AG10803 (cell line): ENCODE measurements at places on chromosomes 2 and 18.

DNA sequence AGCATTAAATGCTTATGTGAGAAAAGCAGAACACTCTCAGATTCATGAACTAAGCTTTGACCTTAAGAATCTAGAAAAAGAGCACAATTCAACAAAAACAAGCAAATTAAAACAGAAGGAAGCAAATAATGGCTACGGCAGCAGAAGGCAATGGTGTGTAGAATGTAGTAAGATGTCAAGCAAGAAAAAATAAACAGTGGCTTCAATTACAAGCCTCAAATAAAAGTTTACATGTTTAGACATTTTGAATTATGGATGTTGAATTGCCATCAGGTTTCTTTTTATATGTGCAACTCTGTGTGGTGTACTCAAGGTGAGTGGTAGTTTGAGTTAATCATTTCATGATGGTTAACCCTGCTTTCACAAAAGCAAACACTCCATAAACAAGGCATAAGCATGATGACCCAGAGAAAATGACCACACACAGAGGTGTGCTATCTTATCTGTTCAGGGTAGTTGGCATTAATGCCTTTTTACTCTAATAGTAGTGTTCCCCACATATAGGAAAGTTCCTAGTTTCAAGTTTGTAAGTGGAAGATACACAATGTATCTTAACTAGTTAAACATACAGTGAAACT is 207.1 kb downstream of the FIGN start:
- no peak for DNase-seq

GRCh38 chr2:113164215-113164929 is 9.4 kb upstream of the PSD4 start:
- no peak for DNase-seq

- DNase-seq, result no peak
Observed at GRCh38 chr2:223589901-223590300, 12.3 kb downstream of the SCG2 start.

DNA sequence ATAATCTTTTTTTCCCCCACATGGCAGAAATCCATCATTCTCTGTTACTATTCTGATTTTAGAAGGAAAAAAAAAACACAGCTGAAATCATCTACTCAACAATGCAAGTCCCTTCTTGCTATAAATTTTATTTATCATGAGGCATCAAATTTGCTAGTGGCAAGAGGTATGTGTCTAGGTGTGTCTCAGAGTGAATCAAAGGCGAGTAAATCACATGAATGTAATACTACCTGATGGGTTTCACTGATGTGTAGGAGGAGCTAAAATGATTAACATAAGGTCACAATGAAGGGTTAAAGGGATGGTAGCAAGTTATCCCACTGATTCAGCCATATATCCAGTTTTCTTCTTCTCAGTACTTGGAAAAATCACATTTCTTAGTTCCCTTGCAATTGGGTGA is 24.5 kb upstream of the PELI1 start:
- no peak for DNase-seq

DNA sequence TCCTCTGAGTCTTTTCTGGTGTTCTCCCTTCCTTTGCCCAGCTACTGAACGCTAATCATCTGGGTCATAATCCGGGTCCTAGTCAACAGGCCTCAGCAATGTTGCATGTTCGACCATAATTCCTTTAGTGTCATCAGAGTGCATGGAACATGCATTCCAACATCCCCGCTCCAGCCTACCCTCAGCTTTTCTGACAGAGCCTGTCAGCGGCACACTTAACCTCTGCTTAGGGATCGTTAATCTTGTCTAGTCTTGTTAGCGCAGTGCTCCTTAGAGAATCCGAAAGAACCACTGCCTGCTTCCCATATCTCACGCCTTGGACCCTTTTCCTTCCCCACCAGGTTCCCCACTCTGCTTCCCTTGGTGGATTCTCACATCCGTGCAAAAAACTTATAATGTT is 767.9 kb upstream of the ID2 start:
- no peak for DNase-seq

DNA sequence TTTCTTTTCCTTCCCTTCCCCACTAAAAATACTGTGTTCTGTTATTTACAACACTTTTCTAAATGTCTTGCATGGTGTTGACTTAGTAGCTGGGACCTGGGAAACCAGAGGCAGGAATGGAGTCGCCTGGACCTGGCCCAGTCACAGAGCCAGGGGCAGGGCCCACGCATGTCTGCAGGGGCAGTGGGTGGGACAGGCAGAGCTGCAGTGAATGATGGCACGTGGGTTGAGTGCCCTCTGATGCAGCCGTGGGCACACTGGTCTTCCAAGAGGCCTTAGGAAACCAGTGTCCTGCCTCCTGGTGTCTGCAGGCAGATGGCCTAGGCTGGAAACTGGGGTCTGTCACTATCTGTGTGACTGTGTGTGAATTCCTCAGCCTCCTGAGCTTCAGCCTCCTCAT is 46.8 kb downstream of the ARHGEF4 start:
- no peak for DNase-seq

- no peak for DNase-seq
Observed at GRCh38 chr2:204312105-204312504, 233.2 kb upstream of the PARD3B start.

- no peak for DNase-seq
Observed at GRCh38 chr2:25381502-25381901, 39.8 kb upstream of the DNMT3A start.

DNA sequence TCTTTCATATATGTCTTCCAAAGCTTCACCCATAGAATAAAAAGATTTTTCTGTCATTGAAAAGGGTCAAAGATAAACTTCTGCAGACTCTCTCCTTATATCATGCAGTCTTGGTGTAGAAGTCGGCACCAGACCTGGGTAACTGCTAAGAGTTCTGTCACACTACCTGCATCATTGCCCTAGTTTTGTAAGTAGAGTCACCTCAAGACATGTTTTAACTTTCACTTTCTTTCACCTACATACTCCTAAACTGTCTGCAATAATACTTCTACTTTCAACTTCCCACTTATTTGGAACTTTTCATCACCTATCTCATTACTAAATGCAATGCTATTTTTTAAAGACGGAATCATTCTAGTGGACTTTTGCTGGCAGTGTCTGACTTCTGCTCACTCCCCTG is 475.6 kb upstream of the VRK2 start:
- no peak for DNase-seq

- DNase-seq, result no peak
Observed at GRCh38 chr2:241011296-241011600, 12.8 kb downstream of the SNED1 start.

- no peak for DNase-seq
Observed at GRCh38 chr18:26840965-26841364, 24.5 kb downstream of the AQP4 start.

GRCh38 chr18:11996907-11997306 is 15.6 kb downstream of the IMPA2 start:
- no peak for DNase-seq

GRCh38 chr18:78972385-78972918 is 7.2 kb upstream of the SALL3 start:
- DNase-seq, result no peak

DNA sequence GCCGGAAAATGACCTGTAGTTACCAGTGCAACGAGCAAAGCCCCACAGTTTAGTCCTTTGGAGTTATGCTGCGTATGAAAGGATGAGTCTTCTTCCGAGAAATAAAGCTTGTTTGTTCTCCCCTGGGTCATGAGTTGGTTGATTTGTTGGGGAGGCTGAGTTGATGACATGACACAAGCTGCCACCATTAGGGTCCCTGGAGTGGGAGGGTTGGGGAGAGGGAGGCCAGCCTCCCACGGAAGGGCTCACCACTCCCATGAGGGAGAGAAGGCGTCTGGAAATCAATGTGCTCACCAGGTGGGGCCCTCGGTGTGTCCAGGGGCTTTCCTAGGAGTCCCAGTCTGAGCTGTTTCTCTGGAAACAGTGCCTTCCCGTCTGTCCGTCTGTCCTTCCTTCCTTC is 7.4 kb upstream of the DGKD start:
- DNase-seq, result no peak

DNA sequence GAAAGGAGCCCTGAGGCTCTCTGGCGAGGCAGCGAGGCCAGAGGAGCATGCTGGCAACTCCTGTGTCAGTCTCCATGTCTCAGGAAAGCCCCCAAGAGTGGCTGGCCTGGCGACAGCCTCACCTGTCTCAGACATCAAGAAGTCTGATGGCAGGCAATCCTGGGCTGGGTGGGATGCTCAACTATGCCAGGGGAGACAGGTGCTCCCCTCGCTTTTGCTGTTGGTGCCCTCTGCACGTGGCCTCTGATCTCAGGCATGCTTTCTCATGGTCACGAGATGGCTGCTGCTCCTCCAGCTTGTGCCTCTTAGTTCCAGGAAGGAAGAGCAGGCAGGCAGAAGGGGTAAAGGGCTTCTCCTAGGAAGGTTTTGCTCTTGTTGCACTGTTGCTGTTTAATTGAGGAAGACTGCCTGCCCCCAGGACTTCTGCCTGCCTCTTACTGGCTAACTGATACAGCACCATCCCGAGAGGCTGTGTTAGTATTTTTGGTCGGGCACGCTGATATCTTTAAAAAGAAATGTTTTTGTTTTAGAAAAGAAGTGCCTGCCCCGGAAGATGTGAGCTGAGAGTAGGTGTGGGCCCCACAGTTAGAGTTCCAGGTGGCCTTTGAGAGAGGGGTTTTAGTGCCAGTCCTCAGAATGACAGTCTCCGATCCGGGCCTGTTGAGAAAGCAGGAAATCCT is 344.8 kb upstream of the HS6ST1 start:
- DNase-seq, result no peak

- DNase-seq, result no peak
Observed at GRCh38 chr18:35510076-35510651, 12.4 kb upstream of the INO80C start.

DNA sequence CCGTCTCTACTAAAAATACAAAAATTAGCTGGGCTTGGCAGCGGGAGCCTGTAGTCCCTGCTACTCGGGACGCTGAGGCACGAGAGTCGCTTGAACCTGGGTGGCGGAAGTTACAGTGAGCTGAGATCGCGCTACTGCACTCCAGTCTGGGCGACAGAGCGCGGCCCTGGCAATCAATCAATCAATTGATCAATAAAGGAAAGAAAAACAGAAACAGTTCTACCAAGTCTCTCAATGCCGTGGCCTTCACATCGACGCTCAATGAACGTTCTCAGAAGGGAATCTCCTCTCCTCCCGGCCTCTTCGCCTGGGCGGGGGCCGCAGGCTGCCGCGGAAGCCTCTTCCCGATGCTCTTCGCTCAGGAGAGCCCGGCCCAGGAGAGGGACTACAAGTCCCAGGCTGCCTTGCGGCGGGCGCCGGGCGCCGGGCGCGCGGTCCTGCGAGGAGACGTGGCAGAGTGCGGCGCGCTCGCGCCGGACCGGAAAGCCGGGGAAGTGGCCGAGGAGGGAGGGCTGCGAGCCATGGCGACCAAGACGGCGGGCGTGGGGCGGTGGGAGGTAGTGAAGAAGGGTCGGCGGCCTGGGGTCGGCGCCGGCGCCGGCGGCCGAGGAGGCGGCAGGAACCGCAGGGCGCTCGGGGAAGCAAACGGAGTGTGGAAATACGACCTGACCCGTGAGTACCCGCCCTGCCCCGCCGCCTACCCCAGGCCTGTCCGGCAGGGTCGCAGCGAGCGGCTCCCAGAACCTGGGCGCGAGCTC is at the start of gene TMEM214:
Gene TMEM214 (plus strand): TSS at position 471 of the 758 bp plus-strand sequence. CDS start 51 bp downstream, at position 522.
- DNase-seq, result peak; percentile 90

- no peak for DNase-seq
Observed at GRCh38 chr2:9240745-9241144, 34.1 kb downstream of the ASAP2 start.
